ENCODE measurements at places on chromosomes 12 and 14.

DNA sequence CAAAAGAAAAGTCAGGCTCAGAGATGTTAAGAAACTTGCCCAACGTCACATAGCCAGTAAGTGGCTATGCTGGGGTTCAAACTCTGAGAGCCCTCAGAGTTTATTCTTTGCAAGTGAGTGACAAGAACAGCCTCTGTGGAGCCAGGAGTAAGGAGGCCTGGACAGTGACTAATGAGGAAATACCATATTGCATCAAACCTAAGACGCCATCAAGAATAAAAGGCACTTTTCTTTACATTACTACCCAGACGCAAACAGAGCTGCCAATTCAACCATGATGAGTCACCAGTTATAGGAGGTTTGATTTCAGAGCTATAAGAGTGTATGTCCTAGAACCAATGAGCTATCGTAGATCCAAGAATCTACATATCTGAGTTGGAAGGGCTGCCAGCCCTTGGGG lies 9.4 kb downstream of the TNFRSF1A start:
- DNase-seq: no peak

- no peak for DNase-seq
Measured at GRCh38 chr12:38144601-38145436, 171.8 kb upstream of the ALG10B start.

GRCh38 chr14:88470542-88471440 lies 84.0 kb downstream of the PTPN21 start:
- DNase-seq: no peak

- no peak for DNase-seq
Measured at GRCh38 chr12:106086696-106087095, 52.1 kb downstream of the NUAK1 start.

GRCh38 chr14:55416866-55417265 lies 5.2 kb upstream of the ATG14 start:
- no peak for DNase-seq

DNA sequence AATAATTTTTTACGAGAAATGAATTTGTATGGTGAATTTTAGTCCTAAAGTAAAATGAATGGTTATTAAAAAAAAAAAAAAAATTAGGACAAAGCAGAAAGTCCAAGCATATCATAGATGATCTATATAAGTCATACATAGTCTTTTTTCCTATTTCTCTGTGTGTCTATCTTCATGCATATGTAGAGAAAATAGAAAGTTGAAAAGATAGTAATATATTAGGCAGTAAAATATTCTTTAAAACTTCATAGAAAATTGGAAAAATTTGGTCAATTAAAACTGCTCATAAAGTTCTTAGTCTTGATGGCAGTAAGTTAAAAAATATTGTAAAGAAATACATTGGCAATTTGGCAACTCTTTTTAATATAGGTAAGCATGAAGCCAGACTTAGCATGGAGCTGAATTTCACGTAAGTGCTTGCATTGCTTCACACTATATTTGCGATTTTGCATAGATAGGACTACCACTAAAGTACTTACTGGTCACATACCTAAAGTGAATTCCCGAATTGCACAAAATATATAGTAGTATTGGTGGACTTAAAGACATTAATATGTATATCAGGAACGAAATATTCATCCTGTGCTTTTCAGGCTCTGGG lies 303.8 kb downstream of the IPO8 start:
- DNase-seq: no peak
